ENCODE measurements at places on chromosomes 16 and 17. TPM values are rescaled to one million over a fixed set of nuclear protein-coding genes. Genes with fewer than 3 reads are reported as not detected.

ZNF276 gene
- polyA plus RNA-seq = 12.2 TPM

GRCh38 chr17:77479372-77480198 is 338.8 kb downstream of the SEC14L1 start:
- DNase-seq = no peak

- no peak for DNase-seq
Measured at GRCh38 chr17:76701471-76701967, 9.2 kb downstream of the MXRA7 start.

- DNase-seq = no peak
Measured at GRCh38 chr17:19911033-19911432, 43.3 kb upstream of the ULK2 start.

- DNase-seq = peak; percentile 52
Measured at GRCh38 chr17:48577946-48578615, at the start of gene HOXB4. Gene HOXB4 (minus strand): TSS chr17:48578350. CDS start chr17:48578319, 31 bp downstream.

GRCh38 chr16:68071518-68071901 is 13.7 kb upstream of the NFATC3 start:
- no peak for DNase-seq

SREBF1 gene
- polyA plus RNA-seq = 49.0 TPM

DNA sequence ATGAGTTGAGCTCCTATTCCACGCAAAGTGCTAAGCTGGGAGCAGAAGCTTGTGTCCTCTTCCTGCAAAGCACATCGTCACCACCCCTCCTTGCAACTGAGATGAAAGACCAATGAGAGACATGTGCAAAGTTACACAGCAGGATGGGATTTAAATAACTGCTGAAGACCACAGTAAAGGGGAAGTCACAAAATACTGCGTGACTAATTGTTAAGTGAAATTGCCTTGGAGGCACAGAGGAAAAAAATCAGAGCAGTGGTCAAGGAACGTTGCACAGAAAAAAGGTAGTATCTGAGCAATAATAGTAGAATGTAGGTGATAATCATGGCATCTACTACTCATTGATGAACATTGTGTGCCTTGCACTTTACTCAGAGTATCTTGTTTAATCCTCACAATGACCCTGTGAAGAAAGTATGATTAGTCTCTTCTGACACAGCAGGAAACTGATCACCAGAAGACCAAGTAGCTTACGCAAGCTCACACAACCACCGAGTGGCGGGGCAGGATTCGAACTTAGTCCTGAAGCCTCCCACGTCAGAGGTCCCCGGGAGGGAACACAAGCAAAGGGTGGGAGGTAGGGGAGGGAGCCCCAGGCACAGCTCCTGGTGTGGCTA is 15.4 kb upstream of the MYO18A start:
- no peak for DNase-seq

- DNase-seq = peak; percentile 78
Measured at GRCh38 chr17:77465358-77466041, 324.7 kb downstream of the SEC14L1 start.

GRCh38 chr17:27663936-27664605 is 33.1 kb downstream of the LGALS9 start:
- no peak for DNase-seq

DNA sequence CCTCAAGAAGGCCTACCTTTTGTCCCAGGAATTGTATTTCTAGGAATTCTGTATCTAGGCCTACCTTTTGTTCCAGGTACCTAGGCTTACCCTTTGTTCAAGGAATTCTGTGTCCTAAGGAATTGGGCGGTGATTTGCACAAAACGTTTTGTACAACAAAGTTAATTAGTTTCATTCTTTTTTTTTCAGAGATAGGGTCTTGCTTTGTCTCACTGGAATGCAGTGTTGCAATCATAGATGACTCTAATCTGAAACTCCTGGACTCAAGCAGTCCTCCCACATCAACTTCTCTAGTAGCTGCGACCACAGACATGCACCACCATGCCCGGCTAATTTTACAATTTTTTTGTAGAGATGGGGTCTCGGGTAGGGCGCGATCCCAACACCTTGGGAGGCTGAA is 7.0 kb downstream of the CDR2L start:
- no peak for DNase-seq

DNA sequence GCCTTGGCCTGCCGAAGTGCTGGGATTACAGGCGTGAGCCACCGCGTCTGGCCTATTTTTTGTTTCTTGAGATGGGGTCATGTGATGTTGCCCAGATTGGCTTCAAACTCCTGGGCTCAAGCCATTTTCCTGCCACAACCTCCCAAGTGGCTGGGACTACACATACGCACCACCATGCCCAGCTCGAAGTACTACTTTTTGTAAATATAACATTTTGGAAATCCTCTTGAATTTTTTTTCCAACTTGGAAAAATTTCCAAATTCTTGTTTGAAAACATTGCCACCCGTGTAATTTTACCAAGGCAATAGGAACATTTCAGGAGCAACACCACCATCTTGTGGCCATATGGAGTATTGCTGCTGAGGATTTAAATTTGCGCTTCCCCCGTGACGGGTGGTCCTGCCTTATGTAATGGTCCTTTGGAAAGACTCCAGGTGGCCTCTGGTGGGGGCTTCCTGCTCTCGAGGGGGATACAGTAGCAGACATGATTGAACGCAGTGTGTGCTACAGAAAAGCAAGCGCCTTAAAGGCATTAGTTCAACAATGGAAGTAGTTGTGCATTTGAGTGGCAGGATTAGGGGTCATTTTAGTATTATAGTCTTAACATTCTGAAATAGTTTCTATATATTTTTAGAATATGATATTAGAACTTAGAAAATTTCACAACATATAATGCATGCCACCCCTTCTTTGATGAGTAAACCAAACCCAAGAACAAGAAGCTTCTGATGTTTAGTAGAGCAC is 8.0 kb downstream of the FLYWCH1 start:
- peak; percentile 63 for DNase-seq

ASGR1 gene
- polyA plus RNA-seq = 0.59 TPM

- no peak for DNase-seq
Measured at GRCh38 chr17:18161207-18162145, 22.2 kb upstream of the ALKBH5 start.

DNA sequence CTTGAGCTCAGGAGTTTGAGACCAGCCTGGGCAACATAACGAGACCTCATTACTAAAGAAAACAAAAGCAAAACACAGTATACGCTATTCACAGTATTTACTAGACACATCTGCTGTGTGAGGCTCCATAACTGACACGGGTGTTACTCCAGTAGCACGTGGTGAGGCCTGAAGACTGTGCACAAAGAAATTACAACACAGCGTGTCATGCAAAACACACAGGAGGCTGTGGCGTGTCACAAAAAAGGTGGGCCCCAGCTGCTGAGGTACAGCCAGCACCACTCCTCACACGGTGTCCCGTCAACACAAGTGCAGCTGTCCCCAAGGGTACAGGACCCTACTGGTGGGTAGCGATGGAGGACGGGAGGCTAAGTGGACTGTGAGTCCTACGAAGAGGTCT is 2.7 kb downstream of the CYBC1 start:
- no peak for DNase-seq
